ENCODE measurements at places on chromosomes 7 and 10.

DNA sequence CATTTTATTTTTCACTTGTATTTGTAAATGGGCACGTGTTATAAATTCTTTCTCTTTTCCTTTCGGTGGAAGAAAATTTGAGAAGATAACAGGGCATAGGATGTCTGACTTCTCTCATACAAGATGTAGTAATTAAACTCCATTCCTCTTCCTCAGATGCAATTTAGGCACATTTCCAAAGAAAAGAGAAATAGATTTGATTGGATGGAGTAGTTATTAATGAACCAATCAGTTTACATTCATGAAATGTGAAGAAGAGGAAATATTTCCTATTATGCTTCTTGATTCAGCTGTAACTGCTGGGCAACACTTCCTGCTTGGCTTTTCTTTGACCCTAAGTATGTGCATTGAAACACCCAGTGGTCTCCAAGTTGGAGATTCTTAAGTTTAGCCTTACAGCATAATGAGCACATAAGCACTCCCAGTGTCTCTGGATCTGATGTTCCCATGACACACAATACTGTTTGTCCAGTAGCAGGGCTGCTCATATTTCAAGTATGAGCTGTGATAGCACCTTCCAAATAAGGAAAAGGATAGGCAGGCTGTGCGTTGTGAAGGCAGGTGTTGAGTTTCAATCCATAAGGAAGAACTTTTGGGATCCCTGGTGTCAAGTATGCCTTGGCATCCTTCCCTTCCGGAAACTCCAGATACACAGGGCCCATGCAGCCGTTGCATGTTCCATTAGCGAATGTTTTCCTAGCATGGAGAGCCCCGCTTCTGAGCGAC is 33.4 kb upstream of the COBL start:
- DNase-seq, result peak; percentile 67

- peak; percentile 68 for DNase-seq
Measured at GRCh38 chr7:116499168-116500077, at the start of gene CAV2. TSS of gene CAV2 (plus strand) at chr7:116499738. CDS start at chr7:116499782, 44 bp downstream.

DNA sequence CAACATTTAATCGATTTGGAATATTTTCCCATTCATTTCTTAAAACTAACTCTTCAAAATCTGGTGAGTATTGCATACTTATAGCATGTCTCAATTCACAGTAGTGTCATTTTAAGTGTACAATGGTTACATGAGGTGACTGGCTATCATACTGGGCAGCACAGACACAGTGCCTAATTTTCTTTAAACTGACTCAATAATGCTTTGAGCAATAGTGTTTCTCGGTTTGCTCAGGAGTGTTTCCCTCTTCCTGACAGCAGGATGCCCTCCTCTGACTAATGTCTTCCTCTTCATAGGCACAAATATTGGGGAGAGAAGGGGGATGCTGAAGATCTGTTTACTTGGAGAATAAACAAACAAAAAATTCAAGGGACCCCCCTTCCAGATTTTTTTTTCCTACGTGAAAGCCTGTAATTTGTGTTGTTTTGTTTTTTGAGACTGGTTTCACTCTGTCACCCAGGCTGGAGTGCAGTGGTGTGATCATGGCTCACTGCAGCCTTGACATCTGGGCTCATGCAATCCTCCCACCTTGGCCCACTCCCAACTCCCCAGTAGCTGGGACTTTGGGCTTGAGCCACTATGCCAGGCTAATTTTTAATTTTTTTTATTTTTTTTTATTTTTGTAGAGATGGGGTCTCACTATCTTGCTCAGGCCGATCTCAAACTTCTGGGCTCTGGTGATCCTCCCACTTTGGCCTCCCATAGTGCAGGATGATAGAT is 2.2 kb downstream of the MRC1 start:
- no peak for DNase-seq

DNA sequence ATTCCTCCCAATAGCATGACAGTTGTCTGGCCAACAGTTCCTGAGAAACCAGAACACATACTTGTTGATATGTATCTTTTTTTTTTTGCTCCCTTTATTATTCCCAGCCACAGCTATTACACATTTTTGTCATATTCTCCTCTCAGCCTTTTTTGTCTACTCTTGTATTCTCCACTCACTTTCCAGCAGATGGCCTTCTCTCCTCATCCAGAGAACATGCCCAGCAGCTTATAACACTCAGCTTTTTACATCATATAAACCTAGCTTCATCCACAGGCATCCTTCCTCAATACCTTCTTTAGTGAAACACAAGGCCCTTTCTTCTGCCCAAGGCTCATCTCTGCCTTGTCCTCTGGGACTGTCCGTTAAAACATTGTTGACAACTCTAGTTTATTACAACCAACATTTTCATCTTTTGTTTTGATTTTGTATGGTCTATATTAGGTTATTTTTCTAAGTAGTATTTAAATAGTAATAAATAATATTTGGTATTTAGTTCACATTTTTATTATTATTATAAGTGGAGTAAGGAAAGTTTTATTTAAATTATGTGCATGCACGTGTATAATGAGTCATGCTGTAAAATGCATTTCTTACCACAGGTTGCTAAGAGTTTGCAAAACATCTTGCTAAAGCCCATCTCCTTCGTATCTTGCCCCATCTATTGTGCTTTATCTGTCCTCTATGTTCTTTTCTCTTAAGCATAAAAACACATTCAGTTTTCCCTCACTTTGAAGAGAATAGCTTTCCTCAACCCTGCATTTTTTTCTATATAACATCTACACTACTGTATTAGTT is 101.5 kb downstream of the ORC5 start:
- DNase-seq, result no peak

DNA sequence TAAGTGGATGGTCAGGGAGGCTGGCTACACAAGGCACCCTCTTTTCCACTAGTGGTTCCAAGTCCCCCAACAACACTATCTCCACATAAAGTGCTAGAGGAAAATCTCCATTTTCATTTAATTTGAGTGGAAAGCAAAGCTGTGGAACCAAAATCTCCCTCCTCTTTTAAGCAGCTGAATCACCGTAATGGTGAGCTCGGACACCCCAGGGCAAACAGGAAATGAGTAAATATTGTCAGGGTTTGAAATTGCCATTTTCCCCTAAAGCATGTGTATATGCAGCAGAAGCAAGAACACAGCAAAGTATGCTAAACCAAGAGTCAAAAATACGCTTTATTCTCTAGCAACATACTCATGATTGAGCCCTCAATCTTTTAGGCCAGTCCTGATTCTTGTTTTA is 143.7 kb downstream of the GPAM start:
- DNase-seq, result no peak

DNA sequence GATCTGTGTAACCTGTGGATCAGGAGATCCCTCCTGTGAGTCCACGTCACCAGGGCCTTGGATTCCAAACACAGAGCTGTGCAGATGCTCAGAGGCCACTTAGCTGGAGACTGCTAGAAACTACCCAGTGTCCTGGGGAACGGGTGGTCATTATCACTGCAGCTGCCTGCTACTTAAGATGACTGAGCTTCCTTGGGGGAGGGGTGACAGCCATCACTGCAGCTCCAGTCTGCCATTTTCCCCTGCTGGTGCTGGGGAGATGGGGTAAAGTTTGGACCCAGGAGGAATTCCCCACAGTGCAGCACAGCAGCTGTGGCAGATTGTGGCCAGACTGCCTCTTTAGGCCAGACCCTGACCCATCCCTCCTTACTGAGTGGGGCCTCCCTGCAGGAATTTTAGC is 78.8 kb upstream of the VOPP1 start:
- no peak for DNase-seq

DNA sequence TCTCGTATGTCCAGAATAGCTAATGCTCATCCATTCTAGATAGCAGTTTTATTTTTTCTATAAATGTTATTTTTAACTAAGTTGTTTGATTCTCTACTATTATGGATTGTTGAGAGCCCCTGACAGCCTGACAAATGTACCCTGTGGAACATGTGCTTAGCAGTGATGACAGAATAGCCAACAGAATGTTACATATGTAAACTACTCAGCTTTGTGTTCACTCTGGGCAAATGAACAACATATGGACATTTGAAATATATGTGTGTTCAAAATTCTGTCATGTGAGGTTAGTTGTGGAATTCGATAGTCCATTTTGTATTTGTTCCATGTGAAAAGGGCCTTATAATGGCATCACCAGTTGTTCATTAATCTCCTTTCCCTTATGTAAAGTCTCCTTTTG is 199.7 kb downstream of the EXOC4 start:
- DNase-seq, result no peak

GRCh38 chr10:104033401-104033930 is 52.2 kb downstream of the COL17A1 start:
- DNase-seq, result no peak

GRCh38 chr10:110530131-110530831 is 32.6 kb downstream of the DUSP5 start:
- no peak for DNase-seq

DNA sequence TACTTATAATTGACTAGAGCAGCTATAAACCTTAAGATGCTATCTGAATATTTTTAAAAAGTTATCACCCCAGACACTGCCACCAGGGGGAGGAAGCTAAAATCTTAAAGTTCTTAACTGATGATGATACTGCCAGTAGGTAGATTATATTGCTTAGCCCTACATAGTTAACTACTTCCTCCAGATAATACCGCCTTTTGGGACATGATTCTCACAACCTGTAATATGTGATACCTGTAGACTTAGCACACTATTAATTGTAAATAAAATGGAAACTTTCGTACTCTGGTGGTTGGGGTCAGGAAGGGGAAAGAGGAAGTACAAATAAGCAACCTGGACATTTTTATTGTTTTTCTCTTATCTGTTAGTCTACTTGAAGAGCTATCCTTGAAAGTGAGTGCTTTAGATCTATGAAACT is 268.9 kb downstream of the ADK start:
- peak; percentile 11 for DNase-seq

GRCh38 chr10:1360011-1360557 is 303.9 kb downstream of the WDR37 start:
- DNase-seq, result peak; percentile 10

- peak; percentile 34 for DNase-seq
Measured at GRCh38 chr7:134140889-134141867, 14.0 kb downstream of the LRGUK start.

- DNase-seq, result no peak
Measured at GRCh38 chr7:55235801-55236200, 129.3 kb upstream of the LANCL2 start.

DNA sequence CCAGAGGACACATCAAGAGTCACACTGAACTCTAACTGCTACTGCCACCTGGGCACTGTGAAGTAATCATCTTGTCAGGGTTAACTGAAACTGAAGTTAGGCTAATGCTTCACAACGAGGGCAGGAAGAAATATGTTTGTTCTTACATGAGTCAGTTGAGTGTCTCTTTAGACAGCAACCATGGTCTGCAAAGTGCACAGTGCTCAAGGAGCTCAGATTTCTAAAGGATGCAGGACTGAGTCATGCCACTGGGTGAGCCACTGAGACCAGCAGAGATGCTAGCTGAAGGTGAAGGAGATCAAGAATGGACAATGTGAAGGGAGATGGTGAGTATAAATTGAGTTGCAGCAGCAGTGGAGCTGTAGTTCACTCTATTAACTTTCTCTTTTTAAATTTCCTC is 76.0 kb upstream of the CTTNBP2 start:
- DNase-seq, result no peak

DNA sequence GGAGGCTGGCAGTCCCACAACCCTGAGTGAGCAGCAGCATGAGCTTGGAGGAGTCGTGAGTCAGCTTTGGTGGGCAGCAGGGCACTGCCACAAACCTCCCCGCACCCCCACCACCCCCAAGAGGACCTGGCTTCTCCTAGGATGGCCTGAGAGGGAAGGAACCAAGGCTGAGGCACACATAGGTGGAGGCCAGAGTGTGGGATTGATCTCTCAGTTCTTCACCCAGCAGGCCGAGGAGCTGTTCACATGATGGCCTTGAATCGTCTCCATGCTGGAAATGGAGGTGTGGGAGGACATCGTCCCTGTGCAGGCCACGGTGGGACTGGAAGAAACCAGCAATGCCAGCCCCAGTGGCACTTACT is 17.4 kb upstream of the GDF10 start:
- no peak for DNase-seq

DNA sequence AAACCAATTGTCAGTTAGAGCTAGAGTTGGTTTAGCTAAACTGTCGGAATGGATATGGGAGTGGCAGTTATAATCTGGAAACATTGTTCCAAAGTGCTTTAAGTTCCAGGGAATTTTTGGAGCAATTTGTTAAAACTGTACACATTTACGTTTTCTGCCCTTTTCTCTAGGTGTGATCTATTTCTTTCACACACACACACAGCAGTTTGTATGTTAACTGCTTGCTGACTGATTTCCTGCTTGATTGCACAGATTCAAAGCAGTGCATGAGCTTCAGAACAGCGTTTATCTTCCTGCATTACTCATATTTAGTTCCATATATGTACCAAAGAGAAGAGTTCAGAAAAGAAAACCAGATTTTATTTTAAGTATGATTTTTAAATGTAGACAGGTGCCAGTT is 57.9 kb downstream of the MGMT start:
- no peak for DNase-seq

DNA sequence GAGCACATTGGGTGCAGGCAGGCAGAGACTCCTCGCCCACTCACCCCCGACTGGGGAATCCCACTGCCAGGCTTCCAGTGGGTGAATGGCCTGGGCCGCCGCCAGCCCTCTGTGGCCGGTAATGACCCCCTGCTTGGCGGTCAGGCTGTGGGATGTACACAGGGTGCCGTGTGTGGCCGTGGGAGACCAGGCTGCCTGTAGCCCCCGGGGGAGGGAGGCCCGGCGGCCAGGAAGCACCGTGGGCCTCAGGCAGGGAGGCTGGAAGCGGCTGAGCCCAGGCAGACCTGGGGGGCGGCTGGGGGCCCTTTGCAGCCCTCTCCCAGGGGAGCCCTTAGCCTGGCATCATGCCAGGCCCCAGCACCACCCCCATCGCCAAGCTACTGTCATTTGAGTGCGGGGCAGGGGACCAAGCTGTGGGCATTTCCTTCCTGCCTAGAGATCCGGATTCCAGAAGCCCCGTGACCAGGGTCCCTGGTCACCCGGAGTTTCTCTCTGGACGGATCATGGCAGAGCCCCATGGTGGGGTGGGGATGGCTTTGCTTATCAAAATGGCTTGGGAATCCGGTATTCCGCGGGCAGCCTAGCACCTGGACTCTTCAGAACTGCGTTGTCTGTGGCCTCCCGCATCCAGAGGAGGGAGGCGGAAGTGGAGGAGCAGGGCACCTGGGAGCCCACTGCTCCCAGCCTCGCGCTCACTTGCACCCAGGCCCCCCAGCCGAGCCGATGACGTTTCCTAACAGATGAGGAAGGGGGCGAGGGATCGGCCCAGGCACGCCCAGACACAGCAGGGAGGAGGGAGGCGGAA is 1.1 kb downstream of the TTYH3 start:
- peak; percentile 89 for DNase-seq

All from muscle of back (tissue), 13 donors.